ENCODE measurements at places on chromosomes 2 and 18.
A peak's percentile ranks its signal among the peaks of the same experiment; 100 is the strongest.

DNA sequence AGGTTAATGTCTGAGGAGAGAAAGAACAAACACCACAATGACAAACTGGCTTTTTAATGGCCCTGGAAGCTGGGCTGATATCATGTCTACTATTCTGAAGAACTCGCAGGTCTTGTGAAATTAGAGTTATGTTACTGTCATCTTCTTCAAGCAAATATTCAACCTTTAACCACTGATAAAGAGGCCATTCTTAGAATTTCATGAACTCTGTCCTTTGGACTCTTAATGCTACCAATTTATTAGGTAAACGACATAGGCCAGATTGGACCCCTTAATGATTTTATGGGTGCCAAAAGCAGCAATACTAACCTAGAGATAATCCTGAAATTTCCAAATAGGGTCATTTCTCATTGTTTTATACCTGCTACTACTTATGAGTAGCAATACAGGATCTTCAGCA, 109.0 kb upstream of the ACVR1C start:
- no peak for DNase-seq

- DNase-seq, result no peak
Observed at GRCh38 chr2:168574856-168575630, 119.0 kb downstream of the CERS6 start.

GRCh38 chr2:1431886-1432400, 18.7 kb downstream of the TPO start:
- no peak for DNase-seq

DNA sequence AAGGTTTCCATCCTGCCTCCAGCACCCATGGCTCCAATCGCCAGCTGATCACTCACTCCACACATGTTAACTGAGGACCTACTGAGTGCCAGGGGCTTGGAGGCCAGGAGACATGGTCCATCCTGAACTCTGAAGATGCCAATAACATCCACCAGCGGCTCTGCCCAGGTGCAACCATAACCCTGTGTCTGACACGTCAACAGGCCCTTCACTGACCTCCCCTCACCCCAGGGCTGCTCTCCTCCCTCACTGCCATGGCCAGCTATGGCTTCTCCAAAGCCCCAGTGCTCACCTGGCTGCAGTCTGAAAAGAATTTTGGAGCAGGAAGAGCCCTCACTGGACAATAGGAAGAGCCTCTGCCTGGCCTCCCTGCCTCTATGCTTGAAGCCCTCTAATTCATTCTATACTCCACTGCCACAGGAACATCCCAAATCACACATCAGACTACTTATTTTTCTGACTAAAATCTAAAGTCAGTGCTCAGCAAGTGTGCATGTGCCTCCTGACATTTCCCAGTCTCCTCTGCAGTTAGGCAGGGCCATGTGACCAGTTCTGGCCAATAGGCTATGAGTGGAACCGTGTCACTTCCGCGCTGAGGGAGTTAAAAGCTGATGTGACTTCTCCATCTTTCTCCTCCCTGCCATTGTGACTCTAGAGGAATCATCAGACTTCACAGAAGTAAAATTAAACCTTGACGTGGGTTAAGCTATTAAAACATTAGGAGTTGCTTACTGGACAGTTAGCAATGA, 37.2 kb downstream of the ZBTB7C start:
- no peak for DNase-seq

DNA sequence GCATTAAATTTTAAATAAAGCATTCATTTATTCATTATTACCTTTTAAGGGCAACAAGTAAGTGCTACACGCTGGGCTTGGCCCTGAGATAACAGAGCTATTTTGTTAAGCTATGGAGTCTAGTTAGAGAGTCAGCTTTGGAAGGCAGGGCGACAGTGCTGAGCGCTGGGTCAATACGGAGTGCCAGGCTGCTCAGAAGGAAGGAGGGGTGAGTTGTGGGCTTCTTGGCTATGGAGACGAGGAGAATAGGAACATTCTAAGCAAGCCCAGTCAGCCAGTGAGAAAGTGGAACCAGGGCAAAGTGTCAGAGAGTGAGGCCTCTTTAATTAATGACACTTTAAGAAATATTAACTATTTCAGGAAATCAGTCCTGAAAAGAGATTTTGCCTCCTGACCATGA, 288.4 kb downstream of the LRRTM1 start:
- no peak for DNase-seq

- DNase-seq, result no peak
Observed at GRCh38 chr18:4016391-4017049, 438.6 kb downstream of the DLGAP1 start.

- no peak for DNase-seq
Observed at GRCh38 chr2:11712866-11713265, 33.6 kb upstream of the LPIN1 start.

GRCh38 chr2:183038341-183039300, at the start of gene NCKAP1:
NCKAP1 (minus strand) TSS chr2:183038457; CDS start chr2:183038099, 358 bp downstream.
- DNase-seq, result peak; percentile 59

- no peak for DNase-seq
Observed at GRCh38 chr2:64036034-64036705, 16.9 kb upstream of the VPS54 start.

DNA sequence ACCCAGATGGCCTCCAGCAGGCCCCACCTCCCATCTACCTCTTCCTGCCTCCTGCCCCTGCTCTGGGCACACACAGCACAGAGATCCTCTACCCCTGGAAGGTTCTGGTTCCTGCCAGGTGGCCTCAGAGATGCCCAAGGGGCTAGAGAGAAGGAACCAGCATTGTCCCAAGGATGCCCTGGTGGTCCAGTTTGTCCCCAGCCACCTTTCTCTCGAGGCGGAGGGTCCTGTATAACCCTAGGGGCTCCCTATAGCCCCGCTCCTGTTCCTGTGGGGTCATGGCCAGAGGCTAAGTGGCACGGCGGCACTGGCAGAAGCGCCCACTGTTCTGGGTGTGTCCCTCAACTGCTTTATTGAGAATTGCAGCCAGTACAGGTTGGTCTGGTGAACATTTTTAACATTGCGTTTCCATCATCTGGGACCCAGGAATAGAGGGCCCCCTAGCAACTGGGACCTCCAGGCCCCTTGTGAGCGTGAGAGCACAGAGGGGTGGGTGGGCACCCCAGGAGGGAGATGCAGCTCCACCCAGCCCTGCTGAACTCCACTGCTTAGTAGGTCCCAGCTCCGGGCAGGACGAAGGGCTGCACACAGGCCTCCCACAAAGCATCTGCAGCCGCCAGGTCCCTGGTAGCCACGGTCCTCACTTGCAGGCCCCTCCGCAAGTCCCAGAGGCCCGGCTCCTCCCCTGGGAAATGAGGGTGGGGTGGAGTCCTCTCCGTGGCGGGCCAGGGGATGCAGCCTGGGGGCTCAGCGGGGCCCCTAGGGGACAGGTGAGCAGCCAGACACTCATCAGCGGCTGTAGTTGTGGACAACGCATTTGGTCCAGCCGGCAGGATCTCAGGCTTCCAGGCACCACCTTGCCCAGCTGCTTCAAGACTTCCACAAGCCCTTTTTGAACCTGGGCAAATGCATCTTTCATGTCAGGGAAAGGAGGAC, 33.1 kb downstream of the GPC1 start:
- DNase-seq, result no peak

DNA sequence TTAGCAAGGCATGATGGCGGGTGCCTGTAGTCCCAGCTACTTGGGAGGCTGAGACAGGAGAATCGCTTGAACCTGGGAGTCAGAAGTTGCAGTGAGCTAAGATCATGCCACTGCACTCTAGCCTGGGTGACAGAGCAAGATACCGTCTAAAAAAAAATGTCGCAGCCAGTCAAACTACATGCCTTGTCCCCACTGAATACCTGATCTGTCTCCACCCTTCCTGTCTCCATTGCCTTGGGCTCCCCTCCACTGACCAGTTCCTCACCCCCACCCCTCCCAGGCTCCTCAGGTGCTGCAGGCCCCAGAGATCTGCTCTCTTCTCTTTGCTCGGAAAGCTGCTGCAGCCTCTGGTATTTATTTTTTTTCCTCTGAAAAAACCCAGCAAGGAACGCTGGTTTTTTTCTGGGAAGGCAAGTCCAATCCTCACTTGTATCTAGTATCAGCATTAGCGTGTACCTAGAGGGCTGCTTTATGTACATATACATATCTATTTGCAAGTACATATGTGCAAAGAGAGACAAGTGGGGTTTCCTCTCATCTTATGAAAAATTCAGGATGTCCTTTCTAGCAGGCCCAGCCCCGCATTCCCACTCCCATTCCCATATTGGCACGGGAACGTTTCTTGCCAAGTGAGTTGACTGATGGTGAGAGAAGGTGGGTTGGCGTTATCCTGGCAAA, 4.4 kb downstream of the PSD4 start:
- DNase-seq, result no peak

GRCh38 chr2:217863883-217864282, 138.9 kb downstream of the TNS1 start:
- no peak for DNase-seq

GRCh38 chr2:24984912-24985311, 13.2 kb upstream of the DNAJC27 start:
- DNase-seq, result no peak

DNA sequence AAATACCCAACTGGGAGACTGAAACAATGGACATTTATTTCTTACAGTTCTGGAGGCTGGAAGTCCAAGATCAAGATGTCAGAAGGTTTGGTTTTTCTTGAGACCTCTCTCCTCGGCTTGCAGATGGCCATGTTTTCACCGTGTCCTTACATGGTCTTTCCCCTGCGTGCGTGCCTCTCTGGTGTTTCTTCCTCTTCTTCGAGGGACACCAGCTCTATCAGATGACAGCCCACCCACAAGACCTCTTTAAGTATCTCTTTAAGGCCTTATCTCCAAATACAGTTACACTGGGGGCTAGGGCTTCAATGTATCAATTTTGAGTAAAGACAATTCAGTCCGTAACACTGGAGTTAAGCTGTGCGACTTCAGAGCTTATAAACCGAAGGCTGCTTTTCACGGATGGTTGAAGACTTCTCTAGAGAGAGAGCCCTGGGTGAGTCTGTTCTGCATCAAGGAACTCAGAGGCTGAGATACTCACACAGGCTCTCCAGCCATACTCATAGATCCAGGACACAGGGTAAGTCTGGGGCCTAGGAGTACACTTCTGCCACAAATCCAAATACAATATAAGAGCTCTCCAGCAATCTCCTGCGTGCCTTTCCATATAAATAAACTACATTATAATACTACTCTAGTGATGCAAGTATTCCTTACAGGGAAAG, 339.9 kb upstream of the PKDCC start:
- no peak for DNase-seq

DNA sequence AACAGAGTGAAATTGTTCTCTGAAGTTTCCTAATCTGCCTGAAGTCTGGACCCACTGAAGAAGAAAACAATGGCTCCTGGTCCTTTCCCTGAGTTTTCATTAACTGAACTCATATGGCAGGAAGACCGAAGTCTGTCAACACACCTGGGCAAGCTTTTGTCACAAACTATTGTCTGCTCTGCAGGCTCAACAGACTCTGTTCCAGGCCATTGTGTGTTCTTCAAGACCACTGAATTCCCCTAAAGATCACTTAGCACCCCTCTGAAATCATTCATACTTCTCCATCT, 6.6 kb upstream of the TMEM37 start:
- DNase-seq, result no peak
